ENCODE measurements at places on chromosomes 11 and 22.

DNA sequence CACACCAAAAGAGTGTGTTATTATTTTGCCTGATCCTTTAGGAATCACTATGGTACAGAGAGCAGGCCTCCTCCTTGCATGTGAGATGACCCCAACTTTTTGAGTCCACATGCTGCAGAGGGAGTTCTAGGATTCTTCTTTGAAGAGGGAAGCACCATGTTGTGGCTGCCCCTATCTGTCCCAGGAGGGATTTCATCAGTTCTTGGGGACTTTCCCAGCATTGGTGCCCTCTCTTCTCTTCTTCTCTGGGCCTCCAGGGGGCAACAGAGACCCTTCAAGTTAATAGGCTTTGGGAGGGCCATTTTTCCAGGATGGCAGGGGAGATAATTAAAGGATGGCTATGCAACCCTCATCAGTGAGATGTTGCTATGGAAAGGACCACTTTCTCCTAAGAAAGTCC, 3.6 kb downstream of the MMP1 start:
- no peak for DNase-seq

- no peak for DNase-seq
Observed at GRCh38 chr11:64619196-64619595, 28.2 kb downstream of the SLC22A12 start.

DNA sequence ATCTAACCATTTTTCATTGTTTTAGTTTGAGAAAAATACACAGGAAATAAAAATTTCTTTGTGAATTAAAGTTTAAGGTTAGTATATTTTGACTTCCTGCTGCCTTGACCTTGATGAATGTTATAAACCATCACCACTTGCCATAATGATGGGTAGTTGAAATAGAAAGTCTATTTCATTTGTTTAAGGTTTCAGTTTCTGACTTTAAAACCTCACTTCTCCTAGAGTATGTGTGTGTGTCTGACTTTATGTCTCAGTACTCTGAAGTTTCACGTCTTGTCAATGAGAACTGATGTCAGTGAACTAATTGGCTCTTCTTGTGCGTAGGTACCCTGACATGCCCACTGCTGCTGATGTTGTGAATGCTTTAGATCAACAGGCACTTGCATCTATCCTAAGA, 188.2 kb downstream of the METTL15 start:
- DNase-seq: no peak

- no peak for DNase-seq
Observed at GRCh38 chr11:23263466-23263865, 403.2 kb upstream of the CCDC179 start.

DNA sequence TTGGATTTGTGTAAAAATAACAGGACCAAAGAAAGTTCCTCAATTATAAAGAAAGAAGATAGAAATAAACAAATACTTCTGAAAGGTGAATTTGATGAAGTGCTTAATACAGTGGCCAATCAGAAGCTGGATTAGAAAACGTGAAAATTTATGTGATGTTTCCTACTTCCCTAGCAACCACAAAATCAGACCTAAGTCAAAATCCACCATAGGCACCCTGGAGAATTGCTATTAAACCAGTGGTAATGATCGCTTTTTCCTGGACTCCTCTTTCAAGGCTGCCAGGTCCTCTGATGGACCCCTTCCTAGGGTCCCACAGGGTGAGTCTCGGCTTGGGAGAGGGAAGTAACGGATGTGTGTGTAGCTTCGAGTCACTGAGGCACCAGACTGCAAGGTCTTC, 9.6 kb downstream of the WT1 start:
- no peak for DNase-seq

- DNase-seq: no peak
Observed at GRCh38 chr11:118092907-118093571, 6.3 kb upstream of the SMIM35 start.

DNA sequence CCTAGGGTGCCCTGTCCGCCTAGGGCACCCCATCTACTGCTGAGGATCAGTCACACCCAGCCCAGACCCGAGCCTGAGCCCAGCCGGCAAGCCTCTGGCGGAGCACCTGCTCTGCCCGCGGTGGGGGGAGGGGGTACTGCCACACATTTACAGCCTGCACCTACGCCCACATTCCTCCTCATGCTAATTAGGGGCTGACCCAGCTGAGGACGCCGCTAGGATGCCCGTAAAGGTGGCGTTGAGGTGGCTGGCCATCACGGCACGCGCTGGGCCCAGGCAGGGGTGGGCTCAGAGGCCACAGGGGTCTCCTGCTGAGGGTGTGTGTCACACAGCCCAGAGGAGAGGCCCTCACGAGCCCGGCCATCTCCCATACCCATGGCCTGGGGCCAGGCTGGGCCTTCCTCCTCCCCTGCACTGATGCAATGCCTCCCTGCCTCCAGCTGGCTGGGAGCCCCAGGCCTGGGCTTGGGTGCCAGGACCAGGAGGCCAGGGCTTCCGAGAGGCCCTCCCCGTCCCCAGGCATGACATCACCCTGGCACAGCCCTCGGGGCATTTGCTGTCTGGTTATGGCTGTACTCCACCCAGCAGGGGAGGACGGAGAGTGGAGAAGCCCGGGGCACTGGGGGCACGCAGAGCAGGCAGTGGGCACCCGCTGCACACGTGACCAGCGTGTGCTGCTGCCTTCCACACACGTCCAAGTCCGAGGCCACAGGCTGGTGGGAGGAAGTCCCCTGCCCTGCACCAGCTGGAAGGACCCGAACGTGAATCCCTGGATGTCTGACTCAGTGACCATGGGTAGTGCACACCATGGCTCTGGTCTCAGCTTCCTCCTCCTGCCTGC, 12.7 kb downstream of the DUSP8 start:
- no peak for DNase-seq
